Activated T-helper 1 cell treated with anti-CD3 and anti-CD28 coated beads, Interleukin-12 subunit alpha, Interleukin-12 subunit beta, Interleukin-2, Interleukin-4 antibody, amounts not matched to agents 30 ng/mL and 10 ng/mL and 1 ng/mL, durations not matched to agents 14 hours and 24 hours and 36 hours (primary cell): ENCODE measurements at places on chromosomes 2 and 18. TPM values are rescaled to one million over a fixed set of nuclear protein-coding genes. Genes with fewer than 3 reads are reported as not detected.
A peak's percentile ranks its signal among the peaks of the same experiment; 100 is the strongest.

GRCh38 chr2:40271094-40271493 lies 180.8 kb downstream of the SLC8A1 start:
- no peaks in the 10 kb centered on the region for H3K27me3 ChIP-seq
- H3K36me3 ChIP-seq = no peaks in the 10 kb centered on the region
- H3K27ac ChIP-seq = no peak overlapping the region
- H3K4me1 ChIP-seq = no peaks in the 10 kb centered on the region

The DSG1 gene
- not detected in 2 replicates for total RNA-seq

DNA sequence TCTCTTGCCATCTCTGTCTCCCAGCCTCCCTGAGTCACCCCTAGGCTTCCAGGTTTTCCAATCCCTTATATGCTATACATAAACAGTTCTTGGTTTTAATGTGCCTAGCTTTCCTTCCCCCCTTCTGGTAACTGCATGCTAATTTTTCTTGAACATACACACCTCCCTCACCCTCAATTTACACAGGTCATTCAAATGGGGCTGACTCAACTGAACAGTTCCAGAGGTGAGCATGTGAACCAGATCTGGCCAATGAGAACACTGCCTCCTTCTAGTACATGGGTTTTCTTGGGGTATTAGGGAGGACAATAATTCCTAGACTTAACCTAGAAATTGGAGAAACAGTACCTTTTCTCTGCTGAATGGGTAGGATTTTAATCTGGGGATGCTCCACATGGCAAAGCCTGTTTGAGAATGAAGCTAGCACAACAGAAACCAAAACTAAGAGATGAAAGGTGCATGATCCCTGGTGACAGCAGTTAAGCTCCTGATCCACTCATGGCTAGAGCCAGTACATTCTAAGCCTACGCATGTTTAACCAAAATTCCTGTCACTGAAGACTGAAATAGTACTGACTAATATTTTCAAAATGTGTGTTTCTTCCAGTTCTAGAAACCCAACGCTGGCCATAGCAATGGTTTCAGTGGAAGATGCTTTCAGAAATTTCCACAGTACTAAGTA lies 11.8 kb downstream of the SLC25A12 start:
- DNase-seq = no peak
- H3K27ac ChIP-seq = peak overlapping the region; percentile 76
- no peaks in the 10 kb centered on the region for H3K27me3 ChIP-seq
- peaks cover 52% of the 10 kb centered on the region for H3K4me1 ChIP-seq
- H3K4me3 ChIP-seq = no peak overlapping the region
- H3K36me3 ChIP-seq = peaks cover 12% of the 10 kb centered on the region

DNA sequence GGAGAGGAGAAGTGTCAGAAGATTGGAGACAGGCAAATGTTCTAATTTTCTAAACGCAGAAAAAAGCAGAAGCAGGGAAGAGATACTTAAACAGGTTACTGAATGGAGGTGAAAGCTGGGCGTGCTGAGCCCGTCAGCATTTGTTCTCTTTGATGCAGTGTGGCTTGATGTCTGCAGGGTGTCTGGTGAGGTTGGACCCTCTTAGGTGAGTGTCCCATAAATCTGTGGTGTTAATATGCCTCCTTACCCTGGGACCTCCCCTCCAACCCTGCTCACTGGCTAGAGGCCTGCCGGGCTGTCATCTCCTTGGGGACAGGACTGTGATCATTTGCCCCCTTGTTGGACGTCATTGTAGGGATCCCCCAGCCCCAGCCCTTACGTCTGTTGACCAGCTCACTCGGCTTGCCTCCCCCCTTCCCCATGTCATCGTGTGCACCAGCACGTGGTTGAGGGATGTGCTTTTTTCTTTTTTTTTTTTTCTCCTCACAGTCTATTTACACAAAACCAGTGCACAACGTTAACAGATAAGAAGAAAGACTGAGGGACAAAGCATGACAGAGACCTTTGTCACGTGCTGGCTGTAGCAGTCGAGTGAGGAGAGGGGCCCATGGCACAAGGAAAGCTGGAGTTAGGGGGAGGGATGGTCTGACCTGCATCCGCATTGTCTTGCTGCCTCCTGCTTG lies 56.4 kb downstream of the NCK2 start:
- peaks cover 94% of the 10 kb centered on the region for H3K4me1 ChIP-seq
- H3K36me3 ChIP-seq = peaks cover 43% of the 10 kb centered on the region
- no peaks in the 10 kb centered on the region for H3K27me3 ChIP-seq
- peak overlapping the region; percentile 92 for H3K27ac ChIP-seq
- peak overlapping the region; percentile 66 for H3K4me3 ChIP-seq

- H3K4me1 ChIP-seq = no peaks in the 10 kb centered on the region
- DNase-seq = no peak
Observed at GRCh38 chr18:23412351-23412964, 40.6 kb upstream of the RIOK3 start.

The HAAO gene
- 0.37 and 0.86 TPM in 2 replicates for total RNA-seq

GRCh38 chr2:83959266-83959665 lies 499.8 kb downstream of the SUCLG1 start:
- H3K4me3 ChIP-seq = no peak overlapping the region
- no peaks in the 10 kb centered on the region for H3K36me3 ChIP-seq
- no peaks in the 10 kb centered on the region for H3K27me3 ChIP-seq
- no peak for DNase-seq

The CNDP1 gene
- not detected in 2 replicates for total RNA-seq

GRCh38 chr2:53545604-53546003 lies 222.0 kb upstream of the CHAC2 start:
- H3K27me3 ChIP-seq = no peaks in the 10 kb centered on the region
- H3K36me3 ChIP-seq = no peaks in the 10 kb centered on the region
- no peak overlapping the region for H3K4me3 ChIP-seq
- no peaks in the 10 kb centered on the region for H3K4me1 ChIP-seq
- DNase-seq = no peak
- no peak overlapping the region for H3K27ac ChIP-seq

GRCh38 chr2:109083771-109084170 lies 45.2 kb upstream of the SH3RF3 start:
- H3K36me3 ChIP-seq = no peaks in the 10 kb centered on the region
- H3K4me3 ChIP-seq = no peak overlapping the region
- H3K27me3 ChIP-seq = peaks cover 5% of the 10 kb centered on the region
- H3K27ac ChIP-seq = no peak overlapping the region

The SNORC gene
- total RNA-seq = 0.98 and 1.8 TPM in 2 replicates

The AGFG1 gene
- total RNA-seq = 239 and 252 TPM in 2 replicates

GRCh38 chr18:47863041-47863440 lies 67.4 kb downstream of the SMAD2 start:
- H3K27ac ChIP-seq = no peak overlapping the region
- no peaks in the 10 kb centered on the region for H3K4me1 ChIP-seq
- peaks cover 57% of the 10 kb centered on the region for H3K36me3 ChIP-seq
- no peak for DNase-seq
- no peaks in the 10 kb centered on the region for H3K27me3 ChIP-seq
- H3K4me3 ChIP-seq = no peak overlapping the region

DNA sequence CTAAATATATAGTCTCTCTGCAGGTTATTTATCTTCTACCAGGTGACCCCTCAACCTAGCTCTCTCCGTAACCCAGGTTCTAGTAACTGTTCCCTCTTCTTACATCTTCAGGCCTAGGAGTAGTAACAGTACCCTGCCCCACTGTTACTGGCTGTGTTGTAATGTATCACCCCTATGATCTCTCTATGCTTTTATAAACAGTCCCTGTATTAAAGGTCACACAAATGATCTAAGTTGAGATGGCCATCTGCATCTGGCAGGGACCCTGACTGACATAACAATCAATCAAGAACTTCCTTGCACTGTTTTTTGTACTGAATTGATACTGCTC lies 219.7 kb upstream of the STK17B start:
- H3K27ac ChIP-seq = no peak overlapping the region
- H3K4me1 ChIP-seq = no peaks in the 10 kb centered on the region
- H3K36me3 ChIP-seq = no peaks in the 10 kb centered on the region
- H3K4me3 ChIP-seq = no peak overlapping the region
- H3K27me3 ChIP-seq = peaks cover 3% of the 10 kb centered on the region

DNA sequence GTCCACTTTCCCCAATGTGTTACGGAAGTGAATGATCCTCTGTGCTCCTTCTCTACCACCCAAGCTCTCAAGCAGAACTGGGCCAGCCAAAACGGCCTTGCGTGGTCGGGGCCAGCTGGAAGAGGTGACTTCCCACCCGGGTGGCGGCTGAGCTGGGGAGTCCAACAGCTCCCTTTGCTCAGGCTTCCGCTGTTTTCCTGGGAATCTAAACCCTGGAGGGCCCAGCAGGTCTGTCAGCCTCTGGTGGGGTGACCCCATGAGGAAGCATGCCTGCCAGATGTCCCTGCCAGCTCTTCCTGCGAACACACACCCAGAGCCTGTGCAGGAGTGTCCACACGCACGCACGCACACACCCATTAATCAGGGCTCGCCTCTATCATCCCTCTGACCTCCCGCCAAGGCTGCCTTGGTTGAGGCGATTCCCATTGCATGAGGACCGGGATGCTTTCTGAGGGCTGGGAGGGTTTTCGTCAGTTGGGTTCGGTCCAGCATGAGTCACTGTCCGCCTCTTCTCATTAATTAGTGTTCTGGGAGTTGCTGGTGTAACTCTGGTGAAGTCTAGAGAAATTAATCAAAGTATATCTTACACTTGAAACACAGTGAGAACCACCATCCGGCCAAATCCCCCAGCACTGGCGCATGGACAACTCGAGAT lies 90.6 kb downstream of the TWIST2 start:
- peaks cover 6% of the 10 kb centered on the region for H3K27me3 ChIP-seq
- H3K4me1 ChIP-seq = no peaks in the 10 kb centered on the region
- no peaks in the 10 kb centered on the region for H3K36me3 ChIP-seq
- H3K27ac ChIP-seq = no peak overlapping the region
- no peak overlapping the region for H3K4me3 ChIP-seq
- DNase-seq = no peak

DNA sequence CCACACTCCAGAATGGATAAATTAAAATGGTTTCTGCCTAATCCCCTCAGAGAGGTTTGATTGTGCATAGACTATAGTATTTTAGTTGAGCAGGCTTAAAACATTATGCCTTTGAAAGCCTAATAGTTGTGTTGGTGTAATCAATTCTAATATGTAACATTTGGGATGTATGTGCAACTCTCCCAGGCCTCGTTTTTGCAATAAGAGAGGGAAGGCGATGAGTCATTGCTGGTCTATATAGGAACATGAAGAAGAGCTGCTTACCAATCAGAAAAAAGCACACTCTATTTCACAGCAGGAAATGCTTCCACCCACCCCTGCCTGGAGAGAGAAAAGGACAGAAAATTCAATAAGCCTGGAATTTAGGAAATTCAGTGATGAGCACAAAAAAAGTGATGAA lies 1424.0 kb upstream of the PIK3C3 start:
- no peak for DNase-seq
- no peaks in the 10 kb centered on the region for H3K36me3 ChIP-seq
- H3K27me3 ChIP-seq = no peaks in the 10 kb centered on the region
- H3K4me3 ChIP-seq = no peak overlapping the region
- no peak overlapping the region for H3K27ac ChIP-seq

DNA sequence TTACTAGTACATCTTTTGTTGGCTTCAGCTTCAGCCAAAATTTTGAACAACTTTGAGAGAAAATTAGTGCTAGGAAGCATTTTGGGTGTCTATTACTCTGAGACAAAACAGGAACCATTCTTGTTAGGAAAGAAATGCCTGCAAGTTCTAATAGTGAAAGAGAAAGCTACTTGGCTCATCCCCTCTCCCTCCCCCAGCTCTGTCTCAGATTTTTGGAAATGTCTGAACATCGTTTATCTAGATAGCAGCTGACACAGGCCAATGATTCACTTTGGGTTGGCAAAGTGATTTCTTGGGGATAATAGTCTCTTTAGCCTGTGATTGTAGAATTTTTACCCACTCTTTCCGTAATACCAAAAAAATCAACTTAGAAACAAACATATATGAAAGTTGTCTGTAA lies 42.3 kb upstream of the PTPRM start:
- H3K27me3 ChIP-seq = no peaks in the 10 kb centered on the region
- no peak overlapping the region for H3K27ac ChIP-seq
- H3K36me3 ChIP-seq = no peaks in the 10 kb centered on the region

GRCh38 chr2:148167241-148167766 lies 146.4 kb downstream of the MBD5 start:
- no peaks in the 10 kb centered on the region for H3K4me1 ChIP-seq
- no peak overlapping the region for H3K4me3 ChIP-seq
- H3K36me3 ChIP-seq = no peaks in the 10 kb centered on the region
- no peaks in the 10 kb centered on the region for H3K27me3 ChIP-seq

DNA sequence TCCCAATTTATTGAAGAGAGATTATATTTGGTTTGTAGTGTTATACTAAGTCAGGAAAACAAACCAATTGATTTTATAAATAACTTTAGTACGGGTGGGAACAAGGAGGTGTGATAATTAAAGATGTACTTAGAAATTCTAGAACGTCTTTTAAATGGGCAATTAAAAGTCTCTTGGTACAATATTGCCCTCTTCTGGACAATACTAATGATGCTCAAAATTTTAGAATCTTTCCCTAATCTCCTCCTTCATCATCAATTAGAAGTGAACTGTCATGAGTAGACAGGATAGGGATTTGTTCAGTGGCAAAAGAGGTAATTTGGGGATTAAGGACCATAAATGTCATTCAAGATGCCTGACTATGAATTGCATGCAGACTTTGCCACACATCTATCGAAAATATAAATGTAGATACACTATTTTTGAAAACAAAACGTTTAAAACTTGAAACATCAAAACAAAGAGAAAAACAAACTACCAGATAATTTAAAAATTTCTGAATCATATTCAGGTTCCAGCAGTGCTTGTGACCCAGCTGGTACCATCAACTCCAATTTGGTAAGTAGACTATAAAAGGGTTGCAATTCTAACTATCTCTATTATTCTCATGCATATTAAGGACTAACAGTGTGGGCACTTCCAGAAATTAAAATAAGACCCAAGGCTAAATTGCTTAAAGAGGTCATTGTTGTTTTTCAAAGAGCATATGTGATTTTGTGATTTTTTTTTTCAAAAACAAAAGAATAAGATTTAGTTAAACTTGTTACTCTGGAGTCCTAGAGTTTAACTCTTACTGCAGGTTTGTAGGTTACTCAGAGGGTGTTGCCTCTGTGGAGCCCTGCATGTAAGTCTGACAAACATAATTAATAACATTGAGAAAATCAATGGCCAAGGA lies 123.5 kb downstream of the LAMA3 start:
- H3K27me3 ChIP-seq = peaks cover 23% of the 10 kb centered on the region
- no peak overlapping the region for H3K4me3 ChIP-seq
- H3K27ac ChIP-seq = no peak overlapping the region

GRCh38 chr18:3418083-3418482 lies 31.9 kb upstream of the TGIF1 start:
- H3K4me3 ChIP-seq = no peak overlapping the region
- no peaks in the 10 kb centered on the region for H3K4me1 ChIP-seq
- no peaks in the 10 kb centered on the region for H3K36me3 ChIP-seq
- peaks cover 4% of the 10 kb centered on the region for H3K27me3 ChIP-seq
- no peak for DNase-seq
